Fibroblast of skin of scalp (primary cell): ENCODE measurements at places on chromosomes 7 and 10.

DNA sequence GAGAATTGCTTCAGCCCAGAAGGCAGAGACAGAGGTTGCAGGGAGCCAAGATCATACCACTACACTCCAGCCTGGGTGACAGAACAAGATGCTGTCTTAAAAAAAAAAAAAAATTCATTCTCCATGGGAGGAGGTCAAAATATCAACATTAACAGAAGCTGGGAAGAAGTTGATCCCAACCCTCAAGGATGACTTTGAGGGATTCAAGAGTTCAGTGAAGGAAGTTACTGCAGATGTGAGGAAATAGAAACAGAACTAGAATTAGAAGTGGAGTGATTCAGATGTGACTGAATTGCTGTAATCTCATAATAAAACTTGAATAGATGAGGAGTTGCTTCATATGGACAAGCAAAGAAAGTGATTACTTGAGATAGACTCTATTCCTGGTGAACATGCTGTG lies 19.7 kb upstream of the RPEL1 start:
- DNase-seq, result no peak

DNA sequence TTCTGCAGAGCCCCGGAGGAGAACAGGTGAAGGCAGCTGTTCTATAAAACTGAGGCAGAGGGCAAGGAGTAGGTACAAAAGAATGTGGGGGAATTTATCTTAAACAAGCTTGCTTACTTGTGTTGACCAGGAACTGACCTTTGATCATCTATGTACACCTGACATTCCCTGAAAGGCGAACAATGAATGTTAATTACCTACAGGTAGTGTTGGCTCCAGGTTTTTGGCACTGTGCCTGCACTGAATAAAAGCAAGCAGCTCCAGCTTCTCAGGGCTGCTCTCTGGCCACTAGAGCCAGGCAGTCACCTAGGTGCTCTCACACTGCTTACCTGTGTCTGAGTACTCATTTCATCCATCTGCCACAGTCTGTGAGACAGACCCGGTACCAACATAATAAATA lies 87.0 kb downstream of the RAPGEF5 start:
- no peak for DNase-seq

DNA sequence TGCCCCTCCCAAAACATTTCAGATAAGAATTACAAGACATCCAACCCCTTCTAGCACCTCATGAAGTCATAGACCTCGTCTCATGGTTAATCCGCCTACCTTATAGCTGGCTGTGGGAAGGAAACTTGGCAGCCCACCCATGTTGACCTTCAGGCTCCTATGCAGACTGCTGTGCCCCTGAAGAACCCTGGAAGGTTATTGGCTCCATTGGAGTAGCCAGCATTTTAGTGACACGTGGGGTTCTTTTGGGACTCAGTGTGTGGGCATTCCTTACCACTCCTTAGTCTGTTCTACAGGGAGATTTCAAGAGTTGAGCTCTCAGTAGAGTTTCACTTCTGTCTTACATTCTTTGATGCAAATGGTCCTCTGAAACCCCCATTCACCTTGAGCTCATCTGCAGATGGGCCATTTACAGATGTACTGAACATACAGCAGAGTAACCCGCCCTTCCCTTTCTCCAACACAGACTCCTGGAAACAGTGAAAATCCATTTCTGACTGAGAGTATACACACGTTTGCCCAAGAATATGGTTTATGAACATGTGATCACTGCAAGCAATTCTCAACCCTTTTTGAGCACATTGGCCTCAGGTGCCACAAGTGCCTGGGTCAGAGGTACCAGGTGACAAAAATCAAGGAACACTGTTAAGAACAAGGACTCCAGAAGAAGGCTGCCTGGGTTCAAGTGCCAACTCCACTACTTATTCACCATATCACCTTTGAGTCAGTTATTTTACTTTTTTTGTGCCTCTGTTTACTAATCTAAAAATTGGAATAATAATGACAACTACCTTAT lies 54.0 kb upstream of the HECW1 start:
- DNase-seq, result no peak

GRCh38 chr7:47572939-47573757 lies 8.8 kb downstream of the TNS3 start:
- DNase-seq, result no peak

DNA sequence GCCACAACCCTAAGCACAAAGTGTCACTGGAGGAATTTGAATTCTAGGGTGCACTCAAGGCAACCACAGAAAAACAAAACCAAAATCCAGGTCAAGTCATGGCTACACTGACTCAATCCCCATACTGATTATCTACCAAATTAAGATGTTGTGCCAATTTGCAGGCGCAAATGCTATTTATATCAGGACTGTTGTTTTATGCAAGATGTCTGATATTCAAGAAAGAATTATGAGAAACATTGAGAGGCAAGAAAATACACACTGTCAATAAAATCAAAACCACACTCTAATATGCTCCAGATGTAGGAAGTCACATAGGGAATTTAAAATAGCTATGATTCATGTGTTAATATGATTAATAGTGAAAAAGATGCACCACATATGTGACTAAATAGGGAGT lies 141.3 kb upstream of the MINDY3 start:
- peak; percentile 54 for DNase-seq

- no peak for DNase-seq
Measured at GRCh38 chr7:50310361-50310760, 5.8 kb downstream of the IKZF1 start.

- peak; percentile 35 for DNase-seq
Measured at GRCh38 chr10:104614245-104614831, 26.8 kb upstream of the SORCS3 start.

GRCh38 chr10:131689954-131690757 lies 210.7 kb upstream of the PPP2R2D start:
- no peak for DNase-seq

DNA sequence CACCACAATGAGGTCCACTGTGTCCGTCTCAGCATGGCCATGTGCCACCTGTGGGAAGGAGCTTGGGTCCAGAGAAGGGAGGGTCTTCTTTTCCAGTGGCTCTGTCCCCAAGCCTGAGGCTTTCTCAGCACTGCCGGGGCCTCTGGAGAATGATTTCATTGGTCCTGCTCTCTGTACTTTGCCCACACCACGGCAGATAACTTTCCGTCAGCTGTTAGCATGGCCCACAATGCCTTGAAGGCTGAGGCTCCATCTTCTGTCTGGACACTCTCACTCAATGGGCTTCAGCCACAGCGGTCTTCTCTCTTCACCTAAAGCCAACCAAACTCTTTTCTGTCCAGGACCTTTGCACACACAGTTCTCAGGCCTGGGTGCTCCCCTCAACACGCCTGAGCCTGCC lies 192.5 kb downstream of the CXCL12 start:
- no peak for DNase-seq

DNA sequence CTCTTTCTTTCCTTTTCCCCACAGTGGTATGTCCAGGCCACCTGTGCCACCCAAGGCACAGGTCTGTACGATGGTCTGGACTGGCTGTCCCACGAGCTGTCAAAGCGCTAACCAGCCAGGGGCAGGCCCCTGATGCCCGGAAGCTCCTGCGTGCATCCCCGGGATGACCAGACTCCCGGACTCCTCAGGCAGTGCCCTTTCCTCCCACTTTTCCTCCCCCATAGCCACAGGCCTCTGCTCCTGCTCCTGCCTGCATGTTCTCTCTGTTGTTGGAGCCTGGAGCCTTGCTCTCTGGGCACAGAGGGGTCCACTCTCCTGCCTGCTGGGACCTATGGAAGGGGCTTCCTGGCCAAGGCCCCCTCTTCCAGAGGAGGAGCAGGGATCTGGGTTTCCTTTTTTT lies 2.3 kb upstream of the FSCN3 start:
- DNase-seq, result no peak

DNA sequence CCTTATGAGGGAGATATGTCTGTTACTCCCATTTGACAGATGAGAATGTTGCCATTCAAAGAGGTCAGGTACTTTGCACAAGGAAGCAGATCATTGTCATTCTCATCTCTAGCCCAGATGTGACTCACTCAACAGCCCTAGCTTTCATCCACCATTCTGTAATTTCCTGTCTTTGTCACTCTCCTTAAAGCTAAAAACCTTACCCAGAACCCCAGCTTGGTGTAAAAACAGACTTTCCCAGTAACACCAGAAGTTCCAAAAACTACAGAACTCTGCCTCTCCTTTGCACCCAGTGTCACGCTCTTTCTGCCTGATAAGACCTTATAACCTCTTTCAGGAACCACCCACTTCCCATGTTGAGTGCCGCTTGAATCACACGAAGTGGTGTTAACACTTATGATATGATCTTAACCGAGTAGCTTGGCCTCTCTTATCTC lies 89.1 kb upstream of the SP4 start:
- no peak for DNase-seq

GRCh38 chr7:107017965-107018719 lies 26.4 kb upstream of the PRKAR2B start:
- no peak for DNase-seq

DNA sequence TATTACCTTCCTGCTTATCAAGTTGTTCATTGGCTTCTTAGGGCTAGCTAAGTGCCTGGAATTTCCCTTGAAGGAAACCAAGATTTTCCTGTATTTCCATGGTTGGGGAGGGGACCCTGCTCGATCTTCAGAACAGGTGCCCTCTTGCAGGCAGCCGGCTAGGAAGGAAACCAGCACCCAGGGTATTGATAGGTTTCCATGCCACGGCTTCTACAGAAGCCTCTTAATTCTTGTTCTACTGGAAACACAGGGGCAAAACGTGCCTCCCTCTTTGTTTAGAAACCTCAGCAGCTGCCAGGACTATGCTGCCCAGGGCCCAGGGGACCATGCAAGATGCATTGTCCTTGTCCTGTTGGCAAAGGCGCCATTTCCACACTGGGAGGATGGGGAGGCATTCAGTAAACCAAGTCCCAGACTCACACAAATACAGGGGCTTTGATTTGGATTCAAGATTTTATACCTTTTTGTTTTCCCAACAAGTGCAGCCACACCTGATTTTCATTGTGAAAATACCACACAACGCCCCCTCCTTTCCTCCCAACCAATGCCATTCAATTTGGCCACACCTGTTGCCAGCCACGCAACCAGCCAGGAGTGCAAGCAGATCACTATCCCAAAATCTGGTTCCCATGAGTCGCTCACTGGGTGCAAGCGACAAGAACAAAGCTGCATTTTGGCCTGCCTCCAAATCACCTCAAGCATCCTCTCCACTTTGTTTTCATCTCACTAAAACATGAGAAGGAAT lies 29.6 kb downstream of the C10orf71 start:
- no peak for DNase-seq

DNA sequence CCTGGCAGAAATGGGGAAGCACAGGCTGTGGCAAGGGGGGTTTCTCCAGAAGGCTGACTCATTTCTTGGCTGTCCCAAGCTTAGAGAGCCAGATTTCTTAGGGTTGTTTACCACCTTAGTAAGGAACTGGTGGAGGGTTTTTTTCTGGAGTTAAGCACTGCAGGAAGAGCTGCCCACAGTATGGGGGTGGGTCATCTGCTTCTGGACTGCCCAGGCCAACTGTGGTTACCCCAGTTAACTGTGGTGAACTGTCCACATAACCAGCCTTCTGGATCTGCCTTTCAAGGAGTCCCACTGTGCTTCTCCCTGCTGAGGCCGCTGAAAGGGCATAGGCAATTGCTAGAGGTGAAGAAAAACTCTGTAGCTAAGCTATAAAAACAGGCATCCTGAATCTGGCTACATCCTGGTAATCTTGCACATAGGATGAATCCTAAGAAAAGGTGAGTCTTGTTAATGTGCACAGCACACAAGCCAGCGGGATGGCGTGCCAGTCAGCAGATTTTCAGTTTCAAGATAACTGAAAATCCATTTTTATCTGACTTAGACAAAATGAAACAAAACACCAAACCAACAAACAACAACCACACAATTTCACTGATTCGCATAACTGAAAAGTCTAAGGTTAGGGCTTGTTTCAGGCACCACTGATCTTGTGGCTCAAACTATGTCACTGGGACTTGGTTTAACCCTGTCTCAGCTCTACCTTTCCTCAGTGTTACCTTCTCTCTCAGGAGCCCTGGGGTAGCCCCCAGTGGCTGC lies 21.6 kb upstream of the TSPAN33 start:
- no peak for DNase-seq

GRCh38 chr10:84173501-84173929 lies at the start of gene GPR15LG:
GPR15LG (plus strand) TSS chr10:84173801; CDS start chr10:84173852, 51 bp downstream.
- no peak for DNase-seq

GRCh38 chr7:37718585-37718984 lies 35.0 kb downstream of the GPR141 start:
- no peak for DNase-seq

DNA sequence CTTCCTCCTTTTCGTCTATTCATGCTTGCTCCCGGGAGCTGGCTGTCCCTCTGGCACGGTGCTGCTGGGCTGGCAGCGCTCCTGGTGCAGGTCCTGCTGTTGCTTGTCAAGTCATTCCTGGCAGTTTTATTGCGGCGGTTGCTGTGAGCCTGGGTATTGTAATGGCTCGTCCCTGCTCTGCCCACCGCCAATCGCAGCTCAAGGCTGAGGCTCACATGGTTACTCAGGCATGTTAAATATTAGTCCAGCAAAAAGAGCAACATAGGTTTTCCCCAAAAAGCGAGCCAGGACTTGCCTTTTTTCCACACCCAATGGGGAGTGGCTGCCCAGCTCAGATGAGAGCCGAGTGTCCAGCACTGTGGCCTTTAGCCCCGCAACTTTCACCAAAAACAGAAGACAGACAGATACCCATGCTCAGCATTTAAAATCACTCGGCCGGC lies 492.9 kb upstream of the FOXK1 start:
- peak; percentile 26 for DNase-seq

GRCh38 chr7:90266808-90267207 lies 21.8 kb downstream of the CFAP69 start:
- peak; percentile 46 for DNase-seq

DNA sequence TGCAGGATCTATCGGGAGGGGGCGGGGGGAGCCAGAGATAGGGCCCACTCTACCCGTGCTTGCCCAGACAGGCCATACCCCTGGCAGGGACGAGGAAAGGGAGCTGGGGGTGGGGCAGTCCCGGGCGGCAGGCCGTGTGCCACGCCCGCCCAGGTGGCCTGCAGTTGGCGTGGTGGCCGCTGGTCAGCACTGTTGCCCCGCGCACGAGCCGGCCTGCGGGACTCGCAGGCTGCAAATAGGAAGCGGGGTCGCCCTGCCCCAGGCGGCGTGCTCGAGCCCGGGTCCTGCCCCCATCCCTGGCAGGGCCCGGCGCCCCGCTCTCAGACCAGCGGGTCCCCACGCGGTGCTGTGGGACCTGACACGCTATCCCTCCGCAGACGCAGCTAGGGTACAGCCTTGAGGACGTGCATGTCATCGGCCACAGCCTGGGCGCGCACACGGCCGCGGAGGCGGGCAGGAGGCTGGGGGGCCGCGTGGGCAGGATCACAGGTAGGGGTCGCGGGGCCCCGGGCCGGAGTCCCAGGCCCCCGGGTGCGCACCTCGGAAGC lies 6.7 kb downstream of the PNLIPRP2 start:
- no peak for DNase-seq

DNA sequence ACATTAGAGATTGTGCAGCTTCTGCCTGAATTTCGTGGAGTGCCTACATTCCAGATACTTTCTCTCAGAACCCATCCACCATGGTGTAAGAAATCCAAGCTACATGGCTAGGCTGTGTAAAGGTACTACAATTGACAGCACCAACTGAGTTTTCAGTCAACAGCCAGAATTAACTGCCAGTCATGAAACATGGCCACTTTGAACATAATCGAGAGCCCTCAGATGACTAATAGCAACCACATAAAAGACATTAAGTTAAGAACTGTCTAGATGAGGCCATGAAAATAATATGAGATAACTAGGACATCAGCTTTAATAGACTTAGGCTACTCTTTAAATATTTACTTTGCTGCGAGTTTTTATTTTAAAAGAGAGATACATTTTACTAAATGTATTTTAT lies 1106.8 kb upstream of the LRRTM3 start:
- no peak for DNase-seq
